ENCODE measurements at places on chromosomes 7 and 10. TPM values are rescaled to one million over a fixed set of nuclear protein-coding genes. Genes with fewer than 3 reads are reported as not detected.

The RAMP3 gene
- not detected for total RNA-seq

- H3K4me3 ChIP-seq = no peak overlapping the region
- DNase-seq = no peak
- H3K4me1 ChIP-seq = no peaks in the 10 kb centered on the region
- H3K36me3 ChIP-seq = no peaks in the 10 kb centered on the region
- H3K27ac ChIP-seq = no peak overlapping the region
Measured at GRCh38 chr7:151281686-151282085, 33.2 kb upstream of the SMARCD3 start.

- no peak for DNase-seq
- H3K27me3 ChIP-seq = peaks cover 12% of the 10 kb centered on the region
- H3K4me1 ChIP-seq = no peaks in the 10 kb centered on the region
- no peak overlapping the region for H3K4me3 ChIP-seq
- H3K27ac ChIP-seq = no peak overlapping the region
Measured at GRCh38 chr7:139828446-139828845, 618 bp upstream of the TBXAS1 start.

The CTAGE4 gene
- 1.3 TPM for total RNA-seq

GRCh38 chr7:156257904-156258303, 382.7 kb upstream of the RNF32 start:
- no peaks in the 10 kb centered on the region for H3K36me3 ChIP-seq
- no peak overlapping the region for H3K27ac ChIP-seq
- no peak for DNase-seq
- H3K27me3 ChIP-seq = no peaks in the 10 kb centered on the region
- H3K4me3 ChIP-seq = no peak overlapping the region
- H3K4me1 ChIP-seq = no peaks in the 10 kb centered on the region

- H3K4me3 ChIP-seq = peak overlapping the region; percentile 74
- peak; percentile 85 for DNase-seq
- peak overlapping the region; percentile 78 for H3K27ac ChIP-seq
- H3K36me3 ChIP-seq = no peaks in the 10 kb centered on the region
Measured at GRCh38 chr10:68106656-68107055, 2.6 kb upstream of the MYPN start.

- peaks cover 21% of the 10 kb centered on the region for H3K4me1 ChIP-seq
- H3K4me3 ChIP-seq = no peak overlapping the region
- H3K27me3 ChIP-seq = no peaks in the 10 kb centered on the region
- DNase-seq = peak; percentile 38
- H3K27ac ChIP-seq = peak overlapping the region; percentile 59
Measured at GRCh38 chr10:77321838-77322237, 315.8 kb downstream of the KCNMA1 start.

GRCh38 chr10:26737730-26738129, 40.2 kb downstream of the PDSS1 start:
- H3K27me3 ChIP-seq = no peaks in the 10 kb centered on the region
- DNase-seq = peak; percentile 71
- no peak overlapping the region for H3K4me3 ChIP-seq
- H3K27ac ChIP-seq = peak overlapping the region; percentile 65

- H3K27ac ChIP-seq = peak overlapping the region; percentile 94
- H3K4me1 ChIP-seq = peaks cover 45% of the 10 kb centered on the region
Measured at GRCh38 chr7:134885967-134886352, 100.3 kb upstream of the AGBL3 start.

DNA sequence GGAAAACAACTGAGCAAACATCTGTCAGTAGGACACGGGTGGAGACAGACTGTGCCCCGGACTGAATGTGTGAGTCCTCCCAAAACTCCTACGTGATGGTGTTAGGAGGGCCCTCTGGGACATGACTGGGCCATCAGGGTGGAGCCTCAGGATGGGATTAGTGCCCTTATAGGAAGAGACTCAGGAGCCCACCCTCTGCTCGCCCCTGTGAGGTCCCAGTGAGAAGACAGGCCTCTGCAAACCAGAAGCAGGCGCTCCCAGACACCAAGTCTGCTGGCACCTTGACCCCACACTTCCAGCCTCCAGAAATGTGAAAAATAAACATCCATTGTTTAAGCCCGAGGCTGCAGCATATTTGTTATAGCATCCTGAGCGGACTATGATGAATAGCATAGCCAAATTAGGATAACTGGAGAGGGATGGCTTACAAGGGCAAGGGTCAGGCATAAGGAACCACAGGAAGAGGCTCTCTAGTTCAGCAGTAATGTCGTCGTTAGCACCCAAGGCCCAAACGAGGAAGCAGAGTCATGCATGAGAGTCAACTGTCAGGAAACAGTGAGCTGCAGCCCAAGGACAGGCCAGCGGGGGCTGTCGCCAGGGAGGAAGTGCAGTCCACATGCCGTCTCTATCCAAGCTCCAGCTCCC, 50.6 kb downstream of the PTPRN2 start:
- H3K27me3 ChIP-seq = no peaks in the 10 kb centered on the region
- H3K36me3 ChIP-seq = no peaks in the 10 kb centered on the region
- no peak overlapping the region for H3K27ac ChIP-seq
- no peak overlapping the region for H3K4me3 ChIP-seq

- peaks cover 45% of the 10 kb centered on the region for H3K4me1 ChIP-seq
- H3K27ac ChIP-seq = peak overlapping the region; percentile 92
- H3K4me3 ChIP-seq = no peak overlapping the region
- no peaks in the 10 kb centered on the region for H3K36me3 ChIP-seq
Measured at GRCh38 chr7:131633342-131633843, 77.0 kb upstream of the PODXL start.

The MKI67 gene
- total RNA-seq = 12.2 TPM

The MOGAT3 gene
- total RNA-seq = not detected

DNA sequence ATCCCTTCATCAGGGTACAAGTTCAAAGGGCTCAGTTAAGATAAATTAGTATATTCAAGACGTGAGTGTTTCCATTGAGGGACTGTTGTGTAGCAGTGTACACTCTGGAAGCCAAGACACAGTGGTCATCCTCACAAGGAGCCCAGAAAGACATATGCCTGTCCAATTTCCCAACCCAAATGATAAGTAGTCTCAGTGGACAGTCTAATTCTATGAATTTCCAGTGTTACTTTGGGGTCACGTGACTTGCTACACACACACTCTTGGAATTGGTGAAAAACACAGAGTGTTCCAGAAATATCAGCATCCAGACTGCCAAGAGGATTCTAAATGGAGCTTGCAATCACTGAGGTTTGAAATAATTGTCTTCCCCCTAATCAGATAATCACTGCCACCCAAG, 365.1 kb downstream of the WDR11 start:
- DNase-seq = no peak
- H3K4me3 ChIP-seq = no peak overlapping the region
- no peak overlapping the region for H3K27ac ChIP-seq
- no peaks in the 10 kb centered on the region for H3K36me3 ChIP-seq

DNA sequence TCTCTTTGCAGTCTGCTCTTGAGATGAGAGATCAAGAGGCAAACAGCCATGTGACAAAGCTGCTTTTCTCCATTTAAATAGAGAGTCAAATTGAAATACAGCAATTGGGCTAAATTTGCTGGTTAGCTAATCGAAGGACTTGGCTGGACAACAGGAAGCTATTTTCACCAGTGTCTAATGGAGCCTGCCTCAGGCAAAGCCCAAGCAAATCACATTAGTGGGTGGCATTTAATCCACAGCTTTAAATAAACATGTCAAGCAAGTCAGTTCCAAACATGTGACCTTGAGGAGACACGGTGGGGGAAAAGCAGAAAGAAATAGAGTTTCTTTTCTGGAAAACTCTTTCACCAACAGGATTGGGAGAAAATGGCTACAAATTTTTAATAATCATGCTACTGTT, 180.5 kb upstream of the AOAH start:
- H3K4me3 ChIP-seq = no peak overlapping the region
- no peaks in the 10 kb centered on the region for H3K4me1 ChIP-seq
- no peak overlapping the region for H3K27ac ChIP-seq
- no peak for DNase-seq

GRCh38 chr10:128161031-128161430, 34.8 kb upstream of the MKI67 start:
- DNase-seq = no peak
- H3K36me3 ChIP-seq = no peaks in the 10 kb centered on the region
- no peak overlapping the region for H3K4me3 ChIP-seq
- H3K4me1 ChIP-seq = no peaks in the 10 kb centered on the region
- peaks cover 27% of the 10 kb centered on the region for H3K27me3 ChIP-seq
- no peak overlapping the region for H3K27ac ChIP-seq

The TAS2R4 gene
- total RNA-seq = 0.32 TPM

GRCh38 chr10:1086787-1087186, 30.6 kb downstream of the WDR37 start:
- DNase-seq = no peak
- H3K4me3 ChIP-seq = no peak overlapping the region
- H3K36me3 ChIP-seq = peaks cover 38% of the 10 kb centered on the region

Measured in GM23248 (cell line).